Caudate nucleus (tissue), 63 donors: ENCODE measurements at places on chromosomes 2 and 18.

- DNase-seq: no peak
Observed at GRCh38 chr2:127034051-127034450, 72.9 kb downstream of the BIN1 start.

GRCh38 chr2:114661971-114662939 is 219.8 kb downstream of the DPP10 start:
- peak; percentile 4 for DNase-seq

- no peak for DNase-seq
Observed at GRCh38 chr2:188414869-188415753, 123.4 kb downstream of the GULP1 start.

DNA sequence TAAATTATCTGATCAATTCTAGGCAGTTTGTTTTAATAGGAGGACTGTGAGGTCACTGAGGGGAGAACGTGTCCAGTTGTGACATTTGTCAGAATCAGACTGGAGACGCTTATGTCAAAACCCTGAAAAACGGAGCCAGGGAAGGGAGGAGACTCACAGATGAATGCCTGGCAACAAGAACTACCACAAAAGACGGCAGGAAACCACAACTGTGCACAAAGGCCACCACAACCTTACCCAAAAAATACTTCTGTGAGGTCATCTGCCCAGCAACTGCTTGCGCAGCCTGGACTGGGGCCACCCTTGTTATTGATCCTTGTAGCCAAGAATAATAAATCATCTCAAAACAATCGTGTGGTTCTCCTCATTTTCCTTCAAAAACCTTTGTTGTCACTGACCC is 173.0 kb upstream of the ALKAL2 start:
- DNase-seq: no peak

DNA sequence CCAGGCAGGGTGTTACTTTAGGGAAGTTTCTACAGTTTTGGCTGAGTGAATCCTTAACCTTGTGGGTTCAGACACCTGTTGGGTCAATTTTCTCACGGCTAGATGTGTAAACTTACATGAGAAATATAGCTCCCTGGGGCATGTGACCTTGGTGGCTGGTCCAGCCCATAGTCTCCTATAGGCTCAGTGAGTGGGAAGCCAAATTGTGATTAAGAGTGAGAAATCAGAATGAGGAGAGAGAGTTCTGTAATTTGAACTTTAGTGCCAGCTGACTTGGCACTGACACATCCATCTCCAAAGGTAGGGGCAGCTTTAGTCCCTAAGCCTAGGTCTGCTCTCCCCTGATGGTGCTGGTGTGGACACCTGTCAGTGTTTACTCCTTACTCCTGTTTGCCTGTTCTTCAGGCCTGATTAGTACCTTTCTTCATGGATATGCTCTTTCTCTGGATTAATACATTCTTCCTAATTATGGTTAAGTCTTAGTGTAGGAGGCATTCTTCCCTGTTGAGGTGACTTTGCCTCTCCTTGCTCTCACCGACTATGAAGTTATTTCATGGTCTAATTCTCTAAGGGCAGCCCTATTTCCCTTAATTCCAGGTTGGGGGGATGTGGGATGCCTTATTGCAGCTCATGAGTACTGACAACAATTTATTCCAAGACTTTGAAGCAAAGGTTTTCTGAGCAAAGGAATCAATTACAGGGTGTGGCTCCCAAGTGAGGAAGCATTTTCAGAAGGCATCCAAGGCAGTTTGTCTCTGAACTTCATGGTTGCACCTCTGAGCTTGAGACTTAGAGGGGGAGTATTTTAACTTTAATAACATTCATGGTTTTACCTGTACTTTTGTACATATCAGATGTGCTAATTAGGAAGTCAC is 177.3 kb downstream of the DYSF start:
- no peak for DNase-seq
